ENCODE measurements at places on chromosomes 5 and 9.
A peak's percentile ranks its signal among the peaks of the same experiment; 100 is the strongest.

DNA sequence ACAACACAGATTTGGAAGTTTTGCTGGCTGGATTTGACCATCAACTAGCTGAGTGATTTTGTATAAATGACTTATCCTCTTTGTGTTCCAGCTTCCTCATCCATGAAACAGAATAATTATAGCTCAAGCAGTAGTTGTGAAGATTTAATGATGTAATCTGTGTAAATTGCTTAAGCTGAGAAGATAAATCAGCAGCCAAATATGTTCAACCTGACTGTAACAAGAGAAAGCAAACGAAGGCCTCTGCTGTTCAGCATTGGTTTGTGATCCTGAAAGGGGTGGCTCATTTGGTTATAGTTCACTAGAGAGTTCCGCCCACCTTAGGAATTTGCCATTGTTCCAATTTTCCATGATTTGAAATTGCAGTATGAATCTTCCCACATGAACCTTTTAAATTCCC lies 75.7 kb upstream of the CCDC112 start:
- no peak for DNase-seq

DNA sequence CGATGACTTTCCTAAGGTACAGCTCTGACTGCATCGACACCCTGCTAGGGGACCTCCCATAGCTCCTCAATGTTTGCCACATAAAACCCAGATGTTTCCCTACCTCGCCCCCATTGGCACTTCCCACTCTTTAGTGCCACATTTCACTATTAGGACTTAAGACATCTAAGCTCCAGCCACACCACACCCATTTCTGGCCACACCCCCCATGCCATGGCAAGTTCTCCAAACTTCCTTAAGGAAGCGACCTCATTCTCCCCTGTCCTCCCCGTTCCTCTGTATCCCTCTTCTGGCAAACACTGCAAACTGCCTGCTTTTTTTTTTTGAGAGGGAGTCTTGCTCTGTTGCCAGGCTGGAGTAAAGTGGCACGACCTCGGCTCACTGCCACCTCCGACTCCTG lies 62.9 kb downstream of the USP20 start:
- no peak for DNase-seq

GRCh38 chr5:141904551-141904950 lies 19.1 kb upstream of the DELE1 start:
- DNase-seq = no peak

DNA sequence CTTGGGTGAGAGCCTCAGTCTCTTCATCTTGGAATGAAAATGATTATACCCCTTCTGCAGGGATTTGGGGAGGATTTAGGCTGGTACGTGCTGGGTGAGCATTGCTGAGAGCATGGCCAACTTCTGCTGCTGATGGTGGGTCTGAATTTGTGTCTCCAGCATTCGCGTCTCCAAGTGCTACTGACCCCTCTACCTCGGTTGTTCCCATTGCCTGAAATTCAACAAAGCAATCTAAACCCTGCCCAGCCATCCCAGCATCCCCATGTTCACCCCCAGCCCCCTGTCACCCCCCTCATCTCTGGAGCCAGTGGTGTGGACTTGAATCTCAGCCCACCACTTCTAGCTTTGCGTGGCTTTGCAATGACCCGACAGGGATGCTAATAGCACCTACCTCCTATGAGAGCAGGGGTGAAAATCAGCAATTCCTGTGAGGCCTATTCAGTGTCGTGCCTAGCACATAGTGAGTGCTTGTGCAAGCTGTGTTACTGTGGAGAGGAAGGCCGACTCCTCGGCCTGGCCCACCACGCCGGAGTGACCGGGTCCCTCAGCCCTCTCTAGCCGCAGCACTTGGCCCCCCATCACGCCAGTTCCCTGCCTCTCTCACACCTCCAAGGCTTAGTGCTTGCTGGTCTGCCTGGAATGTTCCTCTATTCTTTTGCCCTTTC lies 43.4 kb upstream of the SH3PXD2B start:
- DNase-seq = no peak

DNA sequence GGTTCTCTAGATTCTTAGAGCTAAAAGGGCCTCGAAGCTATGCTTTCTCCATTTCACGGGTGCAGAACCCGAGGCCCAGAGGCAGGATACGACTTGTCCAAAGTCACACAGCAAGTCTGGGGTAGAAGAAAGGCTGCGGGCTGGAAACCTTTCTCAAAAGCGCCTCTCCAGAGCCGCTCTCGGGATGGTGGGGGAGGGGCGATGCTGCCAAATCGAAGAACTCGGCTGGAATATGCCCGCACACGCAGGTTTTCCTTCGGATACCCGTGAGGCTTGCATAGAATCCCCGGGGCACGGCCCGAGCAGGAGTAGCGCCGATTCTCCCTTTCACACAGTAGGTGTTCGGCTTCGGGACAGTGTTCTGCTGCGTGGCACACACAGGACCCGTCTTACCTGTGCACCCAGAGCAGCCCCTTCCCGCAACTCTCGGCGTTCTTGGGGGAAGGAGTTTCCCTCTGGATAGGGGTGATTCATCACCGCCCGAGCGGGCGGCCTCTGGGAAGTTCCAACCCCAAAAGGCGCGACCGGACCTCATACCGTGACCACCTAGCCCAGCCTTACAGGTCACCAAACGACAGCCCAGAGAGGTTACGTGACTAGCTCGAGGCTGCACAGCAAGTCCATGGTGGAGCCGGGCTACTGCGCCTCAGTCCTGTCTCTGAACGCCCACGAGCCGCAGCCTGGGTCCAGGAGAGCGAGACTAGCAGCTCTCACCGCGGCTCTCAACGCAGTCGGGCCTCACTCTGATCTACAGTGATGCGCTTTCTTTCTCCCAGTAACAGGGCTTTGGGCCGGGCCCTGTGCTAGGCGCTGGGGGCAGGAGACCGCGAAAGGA lies 4.1 kb downstream of the PAX5 start:
- no peak for DNase-seq

DNA sequence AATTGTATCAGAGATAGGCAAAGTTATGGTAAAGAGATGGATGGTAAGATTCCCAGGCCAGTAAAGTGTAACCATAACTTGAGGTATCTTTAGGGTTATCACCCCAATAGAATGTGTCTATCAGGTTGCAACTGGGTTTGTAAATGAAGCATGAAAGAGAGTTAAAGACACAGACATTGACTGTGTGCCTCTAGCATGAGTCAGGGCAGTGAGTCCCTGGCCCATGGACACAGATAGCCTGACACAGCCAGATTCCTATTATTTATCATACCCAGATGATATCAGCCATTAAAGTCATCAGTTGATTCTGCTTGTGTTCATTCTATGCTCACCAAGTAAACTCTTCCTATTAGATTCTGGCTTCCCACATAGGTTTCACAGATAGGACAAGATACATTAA lies 33.5 kb upstream of the SNAPC3 start:
- DNase-seq = no peak

- DNase-seq = no peak
Measured at GRCh38 chr9:116234081-116234480, 80.5 kb downstream of the PAPPA start.

- peak; percentile 52 for DNase-seq
Measured at GRCh38 chr5:149317281-149318048, 27.8 kb upstream of the GRPEL2 start.

DNA sequence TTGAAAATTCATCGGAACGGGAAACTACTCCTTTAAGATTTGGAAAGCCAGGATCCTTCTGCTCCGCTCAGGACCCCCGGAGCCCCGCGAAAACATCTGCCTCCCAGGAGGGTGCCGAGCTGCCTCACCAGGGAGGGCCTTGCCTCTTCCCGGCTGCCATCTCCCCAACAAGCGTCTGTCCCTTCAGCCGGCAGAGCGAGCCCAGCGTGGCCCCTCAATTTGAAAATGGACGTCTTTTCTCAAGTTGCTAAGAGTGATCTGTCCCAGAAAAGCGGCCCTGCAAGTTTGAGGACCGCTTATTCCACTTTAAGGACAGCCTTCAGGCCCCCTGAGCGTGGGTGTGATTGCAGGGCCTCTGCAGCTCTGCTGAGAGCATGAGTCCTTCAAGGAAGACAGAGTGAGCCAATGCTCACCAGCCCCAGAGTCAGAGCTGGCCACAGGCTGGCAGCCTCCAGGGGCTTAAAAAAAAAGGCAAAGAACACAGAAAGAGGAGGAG lies 101.3 kb downstream of the PHF2 start:
- DNase-seq = no peak

DNA sequence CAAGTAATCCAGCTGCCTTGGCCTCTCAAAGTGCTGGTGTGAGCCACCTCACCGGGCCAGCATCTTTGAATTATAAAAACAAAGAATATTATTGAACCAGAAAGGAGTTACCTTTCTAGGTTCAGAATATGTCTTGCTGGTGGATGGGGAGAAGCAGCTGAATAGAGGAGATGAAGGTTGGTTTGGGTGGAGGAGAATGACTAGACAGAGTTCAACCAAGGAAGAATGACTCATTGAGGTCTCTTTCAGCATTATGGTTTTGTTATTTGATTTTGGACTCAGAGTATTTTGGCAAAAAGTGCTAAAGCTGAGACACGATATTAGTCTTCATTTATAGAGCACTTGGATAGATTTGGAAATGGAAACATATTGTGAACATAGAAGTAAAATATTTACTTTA lies 75.2 kb upstream of the MPDZ start:
- DNase-seq = no peak

- no peak for DNase-seq
Measured at GRCh38 chr5:42566652-42567295, 143.5 kb downstream of the GHR start.

GRCh38 chr9:113579283-113580040 lies 115.9 kb downstream of the RGS3 start:
- DNase-seq = no peak

GRCh38 chr9:35905912-35906679 lies at the start of gene HRCT1:
HRCT1 (plus strand) TSS chr9:35906202; CDS start chr9:35906288, 86 bp downstream.
- DNase-seq = no peak

- DNase-seq = no peak
Measured at GRCh38 chr9:34653151-34654072, 1.4 kb downstream of the IL11RA start.

DNA sequence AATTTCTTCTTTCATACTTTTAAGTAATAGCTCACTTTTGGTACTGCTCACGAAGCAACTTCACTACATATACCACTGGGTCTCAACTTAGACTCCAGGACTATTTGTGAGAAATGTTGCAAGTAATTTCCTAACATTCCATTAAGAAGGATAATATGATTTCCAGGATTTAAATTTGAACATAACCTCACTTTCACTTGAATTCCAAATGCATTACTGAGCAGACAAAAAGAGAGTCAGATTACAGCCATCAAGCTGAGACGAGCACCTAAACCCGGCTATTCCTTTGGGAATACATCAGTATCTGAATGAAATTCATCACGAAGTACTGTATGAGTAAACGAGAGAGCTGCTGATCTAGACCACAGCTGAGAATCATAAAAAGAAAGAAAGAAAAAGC lies 47.3 kb downstream of the LIFR start:
- DNase-seq = no peak

DNA sequence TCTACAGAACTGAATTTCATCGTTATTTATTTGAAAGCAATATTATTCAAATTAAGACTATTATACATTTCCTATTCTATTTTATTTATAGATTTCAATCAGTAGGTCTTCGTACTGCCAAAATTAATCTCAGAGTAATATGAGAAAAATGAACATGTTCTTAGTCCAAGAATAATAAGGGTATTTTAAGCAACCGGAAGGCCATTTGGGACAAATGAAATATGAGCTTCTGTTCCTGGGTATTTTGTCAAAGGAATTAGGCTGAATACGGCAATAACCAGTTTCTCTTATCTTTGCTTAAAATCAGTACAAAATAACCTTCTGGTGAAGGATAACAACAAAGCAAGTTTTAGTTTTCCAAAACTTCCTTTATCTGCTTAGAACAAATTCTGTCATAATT lies 410.3 kb upstream of the PRR16 start:
- DNase-seq = no peak

GRCh38 chr5:1011226-1011631 lies 2.6 kb downstream of the NKD2 start:
- peak; percentile 70 for DNase-seq

DNA sequence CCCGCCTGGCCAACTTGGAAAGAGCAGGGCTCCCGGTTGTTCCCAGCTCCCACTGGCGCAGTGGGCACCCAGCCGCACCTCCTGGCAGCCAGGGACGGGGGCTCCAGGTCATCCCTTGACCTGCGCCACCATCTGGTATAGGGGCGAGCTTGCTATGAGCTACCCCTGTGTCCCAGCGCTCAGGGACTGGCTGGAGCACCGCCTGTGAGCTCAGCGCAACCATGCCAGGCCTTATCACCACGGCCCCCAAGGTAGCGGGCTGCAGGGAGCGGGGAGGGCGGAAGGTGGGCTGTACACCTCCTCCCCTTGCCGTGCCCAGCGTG lies 15.4 kb upstream of the RASA1 start:
- no peak for DNase-seq

DNA sequence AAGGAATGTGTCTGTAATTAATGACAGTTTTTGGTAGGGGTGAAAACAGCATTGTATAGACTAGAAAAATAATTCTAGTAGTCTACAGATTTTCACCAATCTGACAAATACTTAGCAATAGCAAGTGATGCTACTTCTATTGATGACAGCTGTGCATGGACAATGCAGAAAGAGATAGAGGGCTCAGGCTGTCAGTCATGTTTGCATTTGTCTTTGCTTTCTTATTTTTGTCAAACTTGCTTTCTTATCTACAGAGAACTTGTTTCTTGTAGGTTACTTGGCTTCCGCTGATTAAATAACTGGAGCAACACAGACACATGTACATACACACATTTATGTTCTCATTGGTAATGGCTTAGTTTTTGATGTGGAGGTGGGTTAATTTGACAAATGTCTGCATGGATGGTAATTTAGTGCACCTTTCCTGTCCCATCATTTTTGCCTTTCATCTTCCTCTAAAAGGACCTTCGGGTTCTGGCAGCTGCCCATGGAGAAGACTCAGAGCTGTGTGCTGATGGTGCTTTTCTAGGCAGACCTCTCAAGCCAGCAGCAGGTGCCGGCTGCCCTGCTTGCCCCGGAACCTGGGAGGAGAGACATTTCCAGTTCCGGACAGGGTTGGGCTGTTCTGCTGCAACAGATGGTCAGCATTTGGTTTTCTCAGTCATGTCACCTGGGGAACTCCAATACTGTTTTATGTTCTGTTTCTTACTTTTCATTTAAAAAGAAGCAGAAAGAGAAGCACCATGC lies 28.8 kb downstream of the CAMK4 start:
- no peak for DNase-seq

DNA sequence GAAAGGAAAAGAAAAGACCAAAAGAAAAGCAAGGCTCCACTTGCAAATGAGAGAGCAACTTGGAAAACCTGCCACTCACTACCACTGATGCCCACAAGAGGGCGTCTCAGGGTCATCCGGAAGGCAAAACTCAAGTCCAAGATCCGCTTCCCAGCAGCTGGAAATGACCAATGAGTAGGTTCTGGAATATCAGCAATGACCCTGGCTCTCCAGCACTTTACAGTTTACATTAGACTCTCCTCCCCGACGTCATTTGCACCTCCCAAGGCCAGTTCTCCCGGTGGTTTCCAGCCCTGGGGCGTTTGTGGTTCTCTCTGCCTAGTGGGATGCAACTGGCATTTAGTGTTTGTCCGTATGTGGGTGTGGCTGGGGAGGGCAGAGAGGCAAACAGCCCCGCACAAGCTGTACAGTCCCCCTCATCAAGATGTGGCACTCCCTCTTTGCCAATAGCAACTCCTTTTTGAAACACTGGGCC lies 193.8 kb upstream of the ZNF618 start:
- peak; percentile 78 for DNase-seq

- no peak for DNase-seq
Measured at GRCh38 chr5:151033217-151033934, 13.0 kb downstream of the GPX3 start.

- no peak for DNase-seq
Measured at GRCh38 chr5:148965511-148966265, 97.2 kb downstream of the SH3TC2 start.
